ENCODE measurements at places on chromosomes 6 and 20.

DNA sequence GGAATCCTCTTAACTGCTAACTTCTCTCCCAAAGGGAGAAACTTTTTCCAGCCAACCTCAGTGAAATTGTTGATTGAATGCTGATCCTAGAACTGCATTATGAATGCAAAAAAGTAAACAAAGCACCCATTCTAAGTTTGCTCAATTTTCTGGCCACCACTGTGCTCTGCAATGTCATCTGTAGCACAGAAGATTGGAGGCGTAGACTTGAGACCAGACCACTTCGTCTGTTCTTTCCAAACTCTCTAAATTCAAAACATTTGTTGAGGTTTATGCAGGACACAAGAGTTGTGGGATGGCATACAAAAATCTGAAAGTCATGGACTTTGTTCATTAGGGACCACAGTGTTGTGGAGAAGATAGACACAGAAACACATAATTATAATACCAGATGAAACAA, 11.1 kb upstream of the TSPYL1 start:
- DNase-seq, result no peak

DNA sequence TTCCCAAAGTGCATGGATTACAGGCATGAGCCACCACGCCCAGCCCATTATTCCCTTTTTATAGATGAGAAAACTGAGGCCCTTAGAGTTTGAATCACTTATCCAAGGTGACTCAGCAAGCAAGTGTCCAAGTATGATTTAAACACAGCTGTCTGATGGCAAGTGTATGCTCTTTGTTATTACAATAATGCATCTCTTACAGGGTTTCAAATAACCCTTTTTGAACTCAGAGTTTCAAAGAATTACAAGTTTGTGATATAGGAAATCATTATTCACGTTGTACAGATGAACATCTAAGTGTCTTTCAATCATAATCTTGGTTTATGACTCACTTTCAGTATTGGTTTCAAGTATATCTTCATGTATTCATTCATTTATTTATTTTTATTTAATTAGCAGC, 63.0 kb downstream of the CD83 start:
- no peak for DNase-seq

DNA sequence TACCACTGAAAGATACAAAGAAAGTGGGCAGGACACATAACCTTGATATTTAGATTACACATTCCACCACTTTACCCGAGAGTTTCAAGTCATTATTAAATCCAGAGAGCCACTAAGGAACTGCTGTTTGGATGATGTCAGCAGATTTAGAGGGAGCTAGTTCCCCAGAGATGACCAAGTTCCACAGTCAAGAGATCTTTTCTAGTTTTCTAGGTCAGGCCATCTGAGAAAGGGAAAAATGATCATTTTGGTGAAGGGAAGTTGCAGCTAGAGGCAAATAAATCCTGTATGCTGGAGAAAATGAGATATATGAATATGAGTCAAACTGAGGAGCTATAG, 147.8 kb downstream of the HS3ST5 start:
- no peak for DNase-seq

GRCh38 chr6:90131125-90131524, 165.5 kb downstream of the BACH2 start:
- DNase-seq, result no peak

GRCh38 chr6:81969814-81970213, 217.3 kb upstream of the TENT5A start:
- no peak for DNase-seq

DNA sequence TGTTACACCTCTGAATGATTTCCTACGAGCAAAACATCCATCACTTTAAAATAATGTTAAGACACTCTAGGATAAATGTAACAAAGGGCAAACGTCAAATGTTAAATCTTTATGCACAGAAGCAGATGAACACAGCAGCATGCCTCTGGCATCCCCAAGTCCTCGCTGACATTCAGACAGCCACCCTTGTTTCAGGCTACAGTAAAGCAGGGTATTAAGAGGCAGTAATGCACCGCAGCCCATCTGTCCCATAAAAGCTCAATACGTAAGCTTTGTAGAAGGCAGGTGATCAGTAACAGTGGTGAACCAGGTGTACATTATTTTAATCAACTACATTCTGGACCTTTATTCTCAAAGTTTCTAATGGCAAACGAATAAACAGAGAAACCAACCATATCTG, 64.8 kb downstream of the PPP1R3G start:
- no peak for DNase-seq

DNA sequence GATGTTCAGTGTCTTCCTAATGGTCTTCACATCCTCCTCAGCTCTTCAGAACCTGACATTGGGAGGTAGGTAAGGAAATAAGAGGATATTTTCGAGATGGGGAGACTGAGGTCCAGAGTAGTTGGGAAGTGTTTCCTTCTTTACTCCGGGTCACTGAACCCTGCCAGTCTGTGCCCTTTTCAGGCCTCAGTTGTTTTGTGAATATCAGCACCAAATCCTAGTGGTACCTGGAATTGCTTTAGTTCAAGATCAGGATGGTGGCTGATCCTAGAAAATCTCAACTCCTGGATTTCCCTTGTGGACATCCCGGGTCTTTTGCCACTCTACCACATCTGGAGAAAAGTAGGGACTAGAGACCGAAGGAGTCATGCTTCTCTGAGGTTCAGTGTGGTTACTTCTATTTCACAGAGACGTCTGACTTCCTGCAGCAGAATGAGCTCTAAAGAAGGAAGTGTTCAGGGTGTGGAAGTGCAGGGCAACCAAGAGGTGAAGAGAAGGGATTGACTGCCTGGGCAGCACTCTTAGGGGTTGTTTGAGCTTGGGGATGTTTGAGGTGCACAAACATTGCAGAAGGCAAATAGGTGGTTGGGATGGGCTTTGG, 995 bp downstream of the STK4 start:
- no peak for DNase-seq

GRCh38 chr20:38346741-38347140, 459 bp downstream of the LBP start:
- no peak for DNase-seq

DNA sequence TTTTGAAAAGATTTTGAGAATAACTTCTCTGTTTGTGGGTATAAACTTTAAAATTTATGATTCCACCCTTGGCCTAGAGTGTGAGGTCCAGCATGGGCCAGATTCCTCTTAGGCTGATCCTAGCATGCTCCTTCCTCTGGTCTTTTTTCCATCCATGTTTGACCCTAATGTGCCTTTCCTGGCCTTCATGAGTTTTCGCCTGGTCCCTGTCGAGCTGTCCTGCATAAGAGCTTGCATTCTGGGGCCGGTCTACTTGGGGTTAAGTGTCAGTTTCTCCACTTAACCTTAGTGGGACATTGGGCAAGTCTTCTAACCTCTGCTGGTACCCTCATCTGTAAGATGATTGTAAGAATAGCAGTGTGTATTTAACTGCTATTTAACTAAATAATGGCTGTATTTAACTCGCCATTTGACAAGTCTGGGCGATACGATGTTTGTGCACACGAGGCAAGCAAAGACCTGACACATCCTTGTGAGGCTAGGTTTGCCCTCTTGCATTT, 40.7 kb upstream of the TAGAP start:
- no peak for DNase-seq

- no peak for DNase-seq
Observed at GRCh38 chr6:155212106-155212505, 51.7 kb upstream of the CLDN20 start.

All from COR-L47 (cell line).